Breast epithelium (tissue), 4 donors: ENCODE measurements at places on chromosomes 3 and 15.

DNA sequence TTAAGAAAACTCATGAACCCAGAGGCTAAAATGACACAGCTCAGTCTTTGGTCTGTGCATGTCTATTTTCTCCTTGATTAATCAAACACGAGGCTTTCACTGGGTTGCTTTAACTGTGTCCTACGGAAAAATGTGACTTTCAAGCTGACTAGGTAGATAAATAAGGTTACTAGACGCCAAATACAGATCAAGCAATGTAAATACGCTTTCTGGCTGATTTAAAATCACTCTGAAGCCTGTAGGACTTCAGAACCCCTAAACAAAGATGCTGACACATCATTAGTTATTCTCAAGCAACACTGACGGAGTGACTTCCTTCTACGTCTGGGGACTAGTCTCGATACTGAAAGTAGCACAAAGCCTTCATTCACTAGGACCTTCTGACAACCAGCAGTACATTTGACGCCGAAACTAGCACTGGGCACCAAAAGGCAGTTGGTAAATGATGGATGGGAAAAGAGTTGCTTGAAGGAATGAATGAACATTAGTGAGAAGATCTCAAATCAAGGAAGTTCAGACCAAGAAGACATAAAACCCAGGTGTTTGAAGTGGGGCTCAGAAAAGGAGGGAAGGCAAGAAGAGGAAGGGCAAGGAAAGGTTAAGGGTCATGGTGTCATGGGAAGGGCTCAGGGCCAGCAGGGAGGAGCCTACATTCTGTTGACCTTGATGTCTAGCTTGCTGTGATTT lies 67.1 kb upstream of the CDV3 start:
- no peak for DNase-seq
- H3K27me3 ChIP-seq: no peaks in the 10 kb centered on the region
- H3K36me3 ChIP-seq: no peaks in the 10 kb centered on the region
- no peak overlapping the region for H3K4me3 ChIP-seq
- peak overlapping the region; percentile 40 for H3K27ac ChIP-seq

- no peak overlapping the region for H3K27ac ChIP-seq
- H3K4me3 ChIP-seq: no peak overlapping the region
- no peaks in the 10 kb centered on the region for H3K4me1 ChIP-seq
Measured at GRCh38 chr3:119741657-119742590, 39.1 kb downstream of the CFAP91 start.

DNA sequence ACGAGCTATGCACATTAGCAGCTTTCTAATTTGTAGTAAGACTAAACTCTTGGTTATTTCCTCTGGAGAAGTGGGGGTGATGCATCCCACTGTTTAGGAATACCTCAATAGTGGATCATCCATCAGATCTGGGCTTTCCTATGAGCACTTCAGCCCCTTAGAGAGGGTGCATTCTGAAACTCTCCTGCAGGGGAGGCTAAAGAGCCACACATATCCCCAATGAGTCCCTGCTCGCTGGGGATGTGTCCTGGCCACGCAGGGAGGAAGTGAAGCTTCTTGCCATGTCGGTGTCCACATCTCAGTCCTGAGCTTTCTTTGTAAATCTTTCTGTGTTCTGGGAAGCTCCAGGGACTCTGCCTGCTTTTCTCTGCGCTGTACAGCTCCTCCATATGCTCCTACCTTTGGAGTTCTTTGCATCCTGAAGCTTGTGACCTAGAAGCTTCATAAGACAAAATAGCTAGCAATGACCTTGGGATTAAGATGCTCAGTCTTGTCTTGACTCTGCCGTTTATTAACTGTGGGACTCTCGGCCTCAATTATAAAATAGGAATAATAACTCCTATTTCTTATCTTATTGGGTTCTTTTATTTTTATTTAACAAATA lies 28.3 kb upstream of the MASP1 start:
- no peaks in the 10 kb centered on the region for H3K4me1 ChIP-seq
- H3K27ac ChIP-seq: no peak overlapping the region
- DNase-seq: peak; percentile 60

DNA sequence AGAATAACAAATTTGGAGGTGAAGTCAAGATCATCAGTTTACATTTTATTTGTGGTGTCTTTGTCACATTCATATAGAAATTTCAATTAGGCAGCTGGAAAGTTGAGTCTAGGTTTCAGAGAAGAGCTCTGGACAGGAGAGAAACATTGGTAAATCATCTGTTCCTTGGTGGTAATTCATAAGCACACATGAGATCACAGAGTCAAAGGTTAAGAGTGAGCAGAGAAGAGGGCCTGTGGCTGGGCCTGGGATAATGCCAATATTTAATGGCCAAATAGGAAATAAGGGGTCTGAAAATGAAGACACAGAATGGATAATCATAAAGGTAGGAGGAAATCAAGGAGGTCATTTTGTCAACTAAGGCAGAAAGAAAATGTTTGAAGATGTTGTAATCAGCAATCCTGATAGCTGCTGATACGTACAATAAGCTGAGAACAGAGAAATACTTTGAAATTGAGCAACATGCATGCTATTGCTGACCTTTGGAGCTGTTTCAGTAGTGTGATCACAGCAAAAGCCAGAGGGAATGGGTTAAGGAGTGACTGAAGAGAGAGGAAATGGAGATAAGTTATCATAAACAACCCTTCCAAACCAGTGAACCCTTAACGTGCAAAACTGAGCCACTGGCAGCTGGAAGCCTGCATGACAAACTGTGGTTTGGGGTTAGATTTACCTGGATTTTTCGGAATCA lies 692.8 kb downstream of the AGBL1 start:
- H3K27ac ChIP-seq: no peak overlapping the region
- H3K4me3 ChIP-seq: no peak overlapping the region
- DNase-seq: no peak
- no peaks in the 10 kb centered on the region for H3K36me3 ChIP-seq
- no peaks in the 10 kb centered on the region for H3K4me1 ChIP-seq

DNA sequence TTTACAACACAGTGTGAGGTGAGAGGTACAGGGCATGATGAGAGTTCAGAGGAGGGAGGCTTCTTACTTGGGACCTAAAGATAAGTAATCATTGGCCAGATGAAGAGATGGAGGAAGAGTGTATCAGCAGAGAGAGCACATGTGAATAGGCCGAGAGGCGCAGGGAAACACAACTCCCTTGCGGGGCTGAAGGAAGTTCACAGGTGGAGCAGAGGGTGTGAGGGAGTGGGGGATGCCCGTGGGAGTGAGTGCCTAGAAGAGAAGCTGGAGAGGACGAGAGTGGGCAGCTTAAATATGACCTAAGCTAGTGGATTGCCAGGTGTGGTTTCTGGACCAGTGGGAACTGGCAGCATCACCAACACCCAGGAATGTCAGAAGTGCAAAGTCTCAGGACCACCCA lies 98.2 kb upstream of the TBC1D5 start:
- H3K36me3 ChIP-seq: no peaks in the 10 kb centered on the region
- no peak overlapping the region for H3K27ac ChIP-seq
- no peak overlapping the region for H3K4me3 ChIP-seq
- DNase-seq: no peak
